Fibroblast of skin of abdomen (primary cell): ENCODE measurements at places on chromosomes 16 and 17.

DNA sequence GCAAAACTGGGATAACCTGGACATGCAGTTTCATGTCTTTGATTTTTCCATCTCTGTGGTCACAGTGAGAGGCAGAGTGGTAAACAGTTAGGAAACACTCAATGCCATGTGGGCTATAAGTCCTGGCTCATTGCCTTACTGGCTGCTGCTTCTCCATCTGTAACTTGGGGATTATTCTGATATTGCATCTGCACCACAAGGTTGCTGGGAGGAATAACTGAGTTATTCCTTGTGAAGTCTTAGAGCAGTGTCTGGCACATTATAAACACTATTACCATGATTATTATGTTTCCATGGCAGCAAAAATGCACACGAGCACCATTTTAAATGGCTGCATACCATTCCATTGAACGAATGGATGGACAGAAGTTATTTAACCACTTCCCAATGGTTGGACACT is 111.7 kb upstream of the CDH5 start:
- no peak for DNase-seq

DNA sequence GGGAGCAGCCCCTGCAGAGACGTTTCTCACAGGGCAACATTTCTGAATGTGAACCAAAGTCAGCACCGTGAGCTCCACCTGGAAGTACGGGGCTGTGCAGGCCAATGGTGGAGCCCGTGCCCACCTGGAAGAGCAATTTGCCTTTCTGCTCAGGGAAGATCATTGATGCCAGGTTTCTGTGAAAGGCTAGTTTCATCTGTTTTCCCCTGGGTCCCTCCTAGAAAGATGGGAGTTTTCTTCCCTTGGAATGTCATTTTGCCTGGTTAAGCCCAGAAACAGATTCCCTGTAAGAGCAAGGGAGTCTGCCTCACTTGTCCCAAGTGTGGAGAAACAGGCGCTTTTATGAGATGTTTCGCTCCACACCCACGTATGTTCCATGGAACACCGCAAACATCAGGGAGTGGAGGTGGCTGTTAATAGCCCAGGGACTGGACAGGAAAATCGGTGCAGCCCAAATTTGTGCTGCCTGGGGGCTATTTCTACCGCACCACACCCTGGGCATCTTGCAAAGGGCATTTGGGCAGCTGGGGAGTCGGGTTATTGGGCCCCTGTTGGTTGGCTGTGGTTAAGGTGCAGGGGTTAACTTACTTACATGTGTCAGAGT is 2.6 kb downstream of the SLC6A4 start:
- DNase-seq, result no peak

DNA sequence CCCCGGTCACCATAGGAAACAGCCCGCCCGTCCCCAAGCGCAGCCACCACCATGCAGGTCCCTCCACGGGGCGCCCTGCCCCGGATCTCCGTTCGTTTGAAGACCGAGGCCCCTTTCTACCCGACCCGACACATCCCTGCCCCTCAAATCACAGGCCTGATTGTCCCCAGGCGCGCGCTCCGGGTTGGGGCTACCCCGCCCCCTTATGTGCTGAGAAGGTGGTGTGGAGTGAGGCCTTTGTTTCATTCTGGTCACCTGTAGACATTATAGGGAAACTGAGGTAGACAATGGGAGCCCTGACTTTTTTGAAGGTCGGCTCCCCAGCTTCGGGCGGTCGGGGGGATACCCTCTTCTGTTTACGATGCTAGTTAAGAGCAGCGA is 763 bp upstream of the ACTG1 start:
- DNase-seq, result peak; percentile 73

GRCh38 chr17:54770836-54771235 is 129.8 kb upstream of the TOM1L1 start:
- DNase-seq, result no peak

DNA sequence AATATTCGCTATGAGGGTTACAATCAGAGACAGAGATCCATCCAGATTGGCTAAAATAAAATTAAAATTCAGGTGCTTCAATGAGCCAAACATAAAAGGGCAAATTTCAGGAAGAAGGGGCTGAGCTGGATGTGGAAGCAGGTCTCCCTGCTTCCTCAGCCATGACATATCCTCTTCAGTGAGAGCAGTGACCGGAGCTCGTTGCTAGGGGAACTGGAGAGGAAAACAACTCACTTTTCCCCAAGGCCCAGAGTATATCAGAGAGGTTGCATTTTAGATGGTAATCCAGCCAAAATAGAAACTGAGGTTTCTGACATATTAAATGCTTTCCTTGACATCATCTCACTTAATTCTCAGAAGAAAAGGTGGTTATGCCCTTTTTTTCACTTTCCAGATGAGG is 503.5 kb downstream of the HS3ST4 start:
- no peak for DNase-seq

- DNase-seq, result no peak
Measured at GRCh38 chr17:40093005-40093579, 7.3 kb downstream of the NR1D1 start.

DNA sequence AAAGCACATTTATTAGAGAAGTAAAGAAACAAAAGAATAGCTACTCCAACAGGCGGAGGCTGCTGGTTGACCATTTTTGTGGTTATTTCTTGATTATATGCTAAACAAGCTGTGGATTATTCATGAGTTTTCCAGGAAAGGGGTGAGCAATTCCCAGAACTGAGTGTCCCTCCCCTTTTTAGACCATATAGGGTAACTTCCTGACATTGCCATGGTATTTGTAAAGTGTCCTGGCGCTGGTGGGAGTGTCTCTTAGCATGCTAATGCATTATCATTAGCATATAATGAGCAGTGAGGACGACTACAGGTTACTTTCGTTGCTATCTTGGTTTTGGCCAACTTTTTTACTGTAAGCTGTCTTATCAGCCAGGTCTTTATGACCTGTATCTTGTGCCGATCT is 12.2 kb upstream of the HS3ST4 start:
- DNase-seq, result no peak

GRCh38 chr16:29962344-29962994 is 590 bp downstream of the TMEM219 start:
- peak; percentile 9 for DNase-seq

GRCh38 chr16:85424260-85425073 is 188.7 kb upstream of the GSE1 start:
- DNase-seq, result no peak

GRCh38 chr17:1736348-1737281 is 6.1 kb upstream of the SERPINF2 start:
- peak; percentile 58 for DNase-seq

DNA sequence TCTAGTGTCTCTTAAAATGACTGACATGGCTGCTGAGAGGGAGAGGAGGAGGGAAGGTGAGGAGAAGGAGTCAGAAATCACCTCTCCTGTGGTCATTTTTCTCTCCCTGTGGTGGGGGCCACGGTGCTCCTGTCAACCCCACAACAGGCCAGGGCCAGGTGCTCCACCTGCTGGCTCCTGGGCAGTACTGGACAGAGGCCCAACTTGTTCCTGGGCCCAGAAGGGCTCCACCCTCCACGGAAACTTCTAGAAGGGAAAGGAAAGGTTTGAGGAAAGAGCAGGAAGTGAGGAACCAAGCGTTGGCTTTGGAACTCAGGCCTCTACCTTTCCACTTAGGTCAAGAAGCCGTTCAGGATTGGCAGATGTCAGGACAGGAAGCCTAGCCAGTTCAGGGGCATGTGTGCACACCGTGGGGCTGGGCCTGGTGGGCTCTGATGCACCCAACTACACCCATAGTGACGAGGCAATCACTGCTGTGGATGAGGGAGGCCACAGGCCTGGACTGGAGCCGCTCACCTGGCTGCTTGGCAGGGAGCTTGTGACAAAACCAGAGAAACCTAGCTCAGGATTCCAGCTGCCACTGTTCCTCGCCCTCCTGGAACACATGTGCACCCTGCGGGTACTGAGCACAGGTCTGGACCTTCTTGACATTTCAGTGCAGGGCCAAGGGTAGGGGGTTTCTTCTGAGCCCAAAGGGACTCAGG is 36.1 kb downstream of the WNT3 start:
- no peak for DNase-seq

DNA sequence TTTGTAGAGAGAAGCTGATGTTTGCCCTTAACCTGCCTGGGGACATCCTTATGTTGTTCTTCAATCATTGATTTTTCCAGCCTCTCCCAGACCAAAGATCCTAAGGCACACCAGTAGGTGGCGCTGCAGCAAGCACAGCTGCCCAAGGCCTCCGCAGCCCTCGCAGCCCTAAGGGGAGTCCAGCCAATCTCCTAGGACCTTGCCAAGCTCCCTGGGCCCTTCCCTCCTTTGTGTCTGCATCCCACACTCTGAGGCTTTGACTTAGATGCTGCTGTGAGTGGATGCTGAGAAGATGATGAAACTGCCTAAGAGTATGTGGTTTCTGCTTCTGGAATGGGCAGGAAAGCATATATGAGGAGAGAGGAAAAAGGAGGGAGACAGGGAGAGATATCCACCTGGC is 47.1 kb downstream of the SPACA3 start:
- DNase-seq, result peak; percentile 53

- DNase-seq, result peak; percentile 75
Measured at GRCh38 chr17:29124135-29124924, 55.9 kb downstream of the MYO18A start.

- DNase-seq, result no peak
Measured at GRCh38 chr16:13911306-13911705, 8.6 kb upstream of the ERCC4 start.

DNA sequence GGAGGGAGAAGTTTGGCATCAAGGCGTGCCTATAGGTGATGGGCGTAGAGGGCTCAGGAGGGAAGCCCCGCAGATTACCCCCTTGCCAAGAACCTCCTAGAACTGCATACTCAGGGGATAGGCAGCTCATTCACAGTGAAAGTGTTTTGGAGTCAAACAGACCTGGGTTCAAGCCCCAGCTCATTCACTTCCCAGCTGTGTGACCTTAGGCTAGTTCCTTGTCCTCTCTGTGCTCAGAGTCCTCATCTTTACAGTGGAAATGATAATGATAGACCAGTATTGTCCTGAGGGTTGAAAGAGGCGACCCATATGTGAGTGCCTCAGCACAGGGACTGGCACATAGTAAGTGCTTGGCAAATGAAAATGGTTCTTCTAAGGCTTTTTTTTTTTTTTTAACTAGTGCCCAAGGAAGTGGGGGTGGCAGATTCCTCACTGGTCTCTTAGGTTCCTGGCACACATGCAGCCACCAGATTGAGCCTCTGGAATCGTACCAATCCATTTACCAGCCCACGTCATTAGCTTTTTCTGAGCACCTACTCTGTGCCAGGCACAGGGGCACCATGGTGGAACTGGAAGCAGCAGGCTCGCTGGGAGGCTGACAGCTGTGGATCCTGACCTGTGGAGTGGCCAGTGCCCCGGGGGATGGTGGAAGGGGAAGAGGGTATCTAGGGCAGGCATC is 75.8 kb downstream of the SREBF1 start:
- DNase-seq, result no peak

DNA sequence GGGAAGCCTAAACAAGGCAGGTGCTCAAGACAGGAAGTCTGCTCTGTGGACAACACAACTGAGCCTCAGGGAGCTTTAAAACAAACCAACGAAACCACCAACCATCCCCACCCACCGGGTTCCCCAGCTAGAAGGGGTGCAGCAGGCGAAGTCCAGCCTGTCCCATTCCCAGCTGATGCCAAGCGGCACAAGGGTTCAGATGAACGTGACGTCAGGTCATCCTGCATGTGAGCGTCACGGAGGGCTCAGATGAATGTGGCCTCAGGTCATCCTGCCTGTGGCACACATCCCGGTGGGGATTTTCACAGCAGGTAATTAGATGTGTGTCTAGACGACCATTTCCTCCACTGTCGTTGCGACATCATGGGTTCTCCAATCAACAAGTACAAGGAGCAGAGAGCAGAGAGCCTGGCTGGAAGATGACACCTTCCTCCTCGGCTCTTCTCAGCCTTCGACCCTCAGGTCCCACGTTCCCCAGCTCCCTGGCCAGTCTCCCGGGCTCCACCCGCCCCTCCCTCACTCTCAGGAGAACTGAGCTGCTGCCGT is 246.5 kb downstream of the FOXL1 start:
- DNase-seq, result peak; percentile 18

DNA sequence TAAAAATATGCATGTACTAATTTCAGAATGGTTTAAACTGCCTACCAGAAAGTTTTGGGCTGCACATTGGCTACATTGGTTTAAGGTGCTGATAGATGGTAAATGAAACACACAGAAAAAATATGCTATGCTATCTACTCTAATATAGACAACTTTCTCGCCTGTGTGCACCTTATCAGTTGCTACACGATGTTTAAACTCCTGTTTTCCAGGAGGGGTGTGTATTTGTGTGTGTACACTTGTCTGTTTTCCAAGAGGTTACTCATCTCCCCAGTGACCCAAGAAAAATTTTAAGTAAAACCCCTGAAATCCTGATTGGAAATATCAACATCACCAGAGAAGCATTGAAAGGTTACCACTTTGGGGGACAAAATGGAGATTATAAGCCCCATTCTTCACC is 21.6 kb upstream of the PSMC5 start:
- no peak for DNase-seq

DNA sequence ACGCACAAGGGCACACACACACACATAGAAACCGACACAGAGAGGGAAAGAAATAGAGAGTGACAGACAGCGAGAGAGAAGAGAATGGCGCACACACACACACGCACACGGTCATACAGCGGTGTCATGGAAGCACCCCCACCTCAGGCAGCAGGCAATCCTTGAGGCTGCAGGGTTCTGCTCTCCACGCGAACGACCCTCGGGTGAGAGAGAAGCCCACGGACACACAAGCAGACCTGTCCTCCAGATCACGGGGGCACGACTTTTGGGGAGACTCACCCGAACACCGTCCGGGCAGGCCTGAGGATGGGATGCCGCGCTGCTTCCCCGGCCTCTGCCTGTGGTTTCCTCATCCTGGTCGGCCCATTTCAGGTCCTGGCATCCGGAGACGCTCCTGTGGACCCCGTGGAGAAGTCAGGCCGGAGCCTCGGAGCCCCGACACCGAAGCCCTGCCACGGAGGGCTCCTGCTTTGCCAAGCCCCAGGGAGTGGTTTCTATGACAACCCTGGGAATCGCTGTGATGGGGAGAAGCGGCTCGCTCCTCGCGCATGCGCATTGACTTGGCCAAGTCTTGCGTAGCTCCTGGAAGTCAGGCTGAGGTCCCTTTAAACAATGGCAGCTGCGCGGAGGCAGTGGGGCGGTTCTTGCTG is 118.2 kb upstream of the KCNJ18 start:
- peak; percentile 80 for DNase-seq

GRCh38 chr16:1746693-1747195 is 24.6 kb downstream of the NME3 start:
- DNase-seq, result no peak

DNA sequence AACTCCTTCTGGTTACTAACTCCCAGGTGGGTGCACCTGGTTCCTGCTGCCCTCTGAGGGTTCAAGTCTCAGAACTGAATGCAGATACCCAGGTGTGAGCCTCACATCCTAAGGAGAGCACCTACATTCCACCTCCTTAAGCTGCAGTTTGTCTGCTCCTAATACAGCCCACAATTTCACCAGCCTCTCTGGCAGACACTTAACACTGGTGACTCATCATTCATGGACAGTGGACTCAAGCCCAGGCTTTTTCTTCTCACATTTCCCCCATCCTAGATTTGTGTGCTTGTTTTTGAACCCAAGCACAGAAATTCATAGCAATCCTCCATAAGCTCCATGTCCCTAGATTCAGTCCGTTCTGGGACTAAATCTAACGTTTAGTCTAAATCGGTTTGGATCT is 7.0 kb upstream of the MAF start:
- DNase-seq, result peak; percentile 69

- no peak for DNase-seq
Measured at GRCh38 chr17:42833767-42834422, 698 bp downstream of the PSME3 start.

- peak; percentile 14 for DNase-seq
Measured at GRCh38 chr17:70786081-70786480, 616.7 kb downstream of the KCNJ2 start.

GRCh38 chr16:65312795-65313194 is 190.9 kb upstream of the CDH11 start:
- DNase-seq, result peak; percentile 82
